ENCODE measurements at places on chromosomes 3 and 15.

DNA sequence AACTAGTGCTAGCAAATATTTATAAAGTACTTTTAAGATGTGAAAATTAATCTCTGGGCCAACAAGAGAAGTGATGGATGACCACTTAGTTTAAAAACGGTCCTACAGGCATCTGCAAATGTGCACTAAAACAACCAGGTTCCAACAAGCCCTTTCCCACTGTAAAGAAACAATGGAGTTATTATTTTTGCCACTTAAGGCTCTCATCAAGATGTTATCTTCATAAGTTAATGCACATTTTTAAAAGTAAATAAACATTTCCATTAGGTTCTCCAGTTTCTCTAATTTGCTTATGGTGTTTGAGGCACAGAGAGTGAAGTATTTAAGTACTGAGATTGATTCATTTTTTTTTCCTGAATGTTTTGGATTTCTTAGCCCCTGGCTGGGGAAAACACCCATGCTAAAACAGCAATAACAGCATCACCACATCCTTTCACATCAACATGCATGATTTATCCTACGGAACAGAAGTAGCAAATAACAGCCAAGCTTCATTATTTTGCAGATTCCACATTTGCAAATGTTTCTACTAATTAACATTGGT lies 20.8 kb downstream of the ABI3BP start:
- no peak for DNase-seq

- DNase-seq, result no peak
Observed at GRCh38 chr3:123119388-123119787, 52.6 kb downstream of the PDIA5 start.

DNA sequence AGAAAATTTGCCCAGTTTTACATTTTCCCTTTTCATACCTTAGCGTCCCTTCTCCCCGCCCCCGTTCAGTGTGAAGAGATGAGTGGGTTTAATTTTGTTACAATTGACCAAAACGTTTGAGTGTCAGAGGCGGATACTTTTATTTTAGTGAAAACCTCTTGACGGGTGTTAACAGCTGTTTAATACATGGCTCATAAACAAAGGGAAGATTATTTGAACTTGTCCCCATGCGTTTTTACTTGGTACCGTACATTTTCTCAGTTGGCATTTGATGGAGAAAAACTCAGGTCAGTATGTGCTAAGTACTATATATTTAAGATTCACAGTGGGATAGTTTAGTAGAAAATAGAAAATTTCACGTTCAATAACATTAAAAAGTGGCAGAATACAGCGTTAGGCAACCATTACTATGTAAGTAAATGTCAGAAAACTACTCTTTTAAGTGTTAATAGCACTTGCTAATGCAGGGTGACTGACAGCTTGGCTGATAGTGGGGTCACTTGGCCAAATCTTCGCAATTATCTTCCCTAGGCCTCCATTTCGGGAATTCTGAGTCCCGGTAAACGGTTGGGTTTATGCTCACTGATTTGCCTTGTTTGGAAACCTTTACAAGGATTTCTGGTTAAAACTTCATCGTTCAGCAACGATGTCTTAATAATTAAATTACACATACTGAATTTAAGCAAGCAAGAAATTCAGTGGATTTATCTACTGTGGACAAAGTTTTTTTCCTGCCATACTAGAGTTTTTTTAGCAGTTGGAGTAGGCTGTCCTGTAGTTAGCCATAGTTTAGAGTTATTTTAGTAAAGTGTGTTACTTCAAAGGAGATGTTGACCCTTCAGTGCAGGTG lies 4.8 kb downstream of the CHD2 start:
- peak; percentile 56 for DNase-seq

- no peak for DNase-seq
Observed at GRCh38 chr3:142944342-142944741, 19.1 kb downstream of the PAQR9 start.

GRCh38 chr15:73305331-73306211 lies 63.2 kb downstream of the HCN4 start:
- DNase-seq, result peak; percentile 91

DNA sequence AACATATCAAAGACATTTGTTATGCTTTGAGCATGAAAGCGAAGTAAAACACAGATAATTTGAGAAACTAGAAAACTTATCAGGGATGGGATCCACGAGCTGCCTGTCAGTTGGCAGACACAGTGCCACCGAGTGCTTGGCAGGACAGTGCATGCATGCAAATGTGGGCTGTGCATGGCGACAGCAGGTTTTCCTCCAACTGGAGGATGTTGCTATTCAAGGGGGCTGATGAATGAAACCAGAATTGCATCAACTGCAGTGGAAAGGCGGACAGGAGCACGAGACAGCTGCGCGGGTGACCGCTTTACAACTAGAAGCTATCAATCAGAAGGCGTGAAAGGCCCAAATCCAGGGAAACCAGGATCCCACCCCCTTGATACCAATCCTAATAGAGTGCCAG lies 244.3 kb downstream of the NR2F2 start:
- no peak for DNase-seq

DNA sequence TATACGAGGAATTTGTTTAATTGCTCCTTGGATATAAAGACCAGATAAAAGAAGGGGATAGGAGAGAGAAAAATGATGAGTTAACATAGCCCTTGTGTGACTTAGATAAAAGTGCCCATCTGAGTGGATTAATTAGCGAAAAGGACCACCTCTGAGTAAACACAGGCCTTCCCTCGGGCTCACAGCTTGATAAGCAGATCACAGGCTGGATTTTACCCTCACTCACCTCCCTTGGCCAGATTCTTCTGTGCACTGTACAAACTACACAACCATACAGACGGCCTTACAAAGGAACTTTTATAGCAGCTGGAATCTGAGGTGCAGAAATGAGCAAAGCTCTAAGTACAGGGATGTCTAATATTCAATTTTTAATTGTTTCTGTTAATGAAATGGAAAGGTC lies 112.4 kb upstream of the STT3B start:
- no peak for DNase-seq

- peak; percentile 16 for DNase-seq
Observed at GRCh38 chr3:46496746-46497555, 825 bp upstream of the RTP3 start.

GRCh38 chr15:94674296-94674695 lies 442.9 kb downstream of the MCTP2 start:
- peak; percentile 37 for DNase-seq

DNA sequence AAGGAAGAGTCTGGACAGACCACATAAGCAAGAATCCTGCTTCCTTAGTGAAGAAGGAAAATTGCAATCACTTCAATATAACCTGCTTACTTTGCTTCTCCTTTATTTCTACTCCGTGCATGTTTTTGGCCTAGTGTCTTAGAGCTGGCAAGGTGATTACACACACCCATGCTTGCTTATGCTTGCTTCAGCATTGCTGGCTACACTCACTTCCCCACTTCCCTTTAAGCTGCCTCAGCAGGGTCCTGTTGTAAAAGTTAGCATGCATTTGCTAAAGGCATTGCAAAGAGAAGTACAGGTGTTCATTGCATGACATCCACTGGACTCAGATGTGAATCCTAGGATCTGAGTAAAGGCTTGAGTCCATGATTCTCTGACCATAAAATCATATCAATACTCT lies 47.5 kb upstream of the STT3B start:
- DNase-seq, result no peak

DNA sequence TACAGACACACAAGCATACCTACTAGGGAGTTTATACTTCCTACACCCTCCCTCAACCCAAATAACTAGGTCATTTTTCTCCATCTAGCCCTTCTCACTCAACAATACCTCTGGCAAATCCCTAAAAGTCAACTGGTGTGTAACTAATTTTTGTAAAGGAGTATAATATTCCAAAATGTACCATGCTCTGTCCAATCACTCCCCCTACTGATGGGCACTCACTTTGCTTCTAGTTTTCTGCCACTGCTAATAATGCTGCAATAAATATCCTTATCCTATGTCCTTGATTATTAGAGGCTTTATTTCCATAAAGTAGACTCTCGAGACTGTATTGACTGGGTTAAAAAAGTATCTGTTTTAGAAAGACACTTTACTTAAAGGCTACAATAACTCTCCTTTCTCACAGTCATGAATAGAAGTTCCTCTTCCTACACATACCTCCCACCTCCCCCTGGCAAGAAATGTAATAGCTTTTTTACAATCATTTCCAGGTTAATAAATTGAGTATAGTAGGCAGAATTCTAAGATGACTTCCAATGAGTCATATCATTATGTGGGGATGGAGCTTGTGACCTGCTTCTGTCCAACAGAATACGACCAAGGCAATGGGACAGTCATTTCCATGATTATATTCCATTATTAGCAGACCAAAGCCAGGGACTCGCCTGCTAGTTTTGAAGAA lies 30.0 kb downstream of the SHQ1 start:
- DNase-seq, result peak; percentile 76

- no peak for DNase-seq
Observed at GRCh38 chr3:37032961-37033360, 39.6 kb downstream of the MLH1 start.

- DNase-seq, result no peak
Observed at GRCh38 chr15:95417761-95418160, 912.7 kb upstream of the NR2F2 start.

DNA sequence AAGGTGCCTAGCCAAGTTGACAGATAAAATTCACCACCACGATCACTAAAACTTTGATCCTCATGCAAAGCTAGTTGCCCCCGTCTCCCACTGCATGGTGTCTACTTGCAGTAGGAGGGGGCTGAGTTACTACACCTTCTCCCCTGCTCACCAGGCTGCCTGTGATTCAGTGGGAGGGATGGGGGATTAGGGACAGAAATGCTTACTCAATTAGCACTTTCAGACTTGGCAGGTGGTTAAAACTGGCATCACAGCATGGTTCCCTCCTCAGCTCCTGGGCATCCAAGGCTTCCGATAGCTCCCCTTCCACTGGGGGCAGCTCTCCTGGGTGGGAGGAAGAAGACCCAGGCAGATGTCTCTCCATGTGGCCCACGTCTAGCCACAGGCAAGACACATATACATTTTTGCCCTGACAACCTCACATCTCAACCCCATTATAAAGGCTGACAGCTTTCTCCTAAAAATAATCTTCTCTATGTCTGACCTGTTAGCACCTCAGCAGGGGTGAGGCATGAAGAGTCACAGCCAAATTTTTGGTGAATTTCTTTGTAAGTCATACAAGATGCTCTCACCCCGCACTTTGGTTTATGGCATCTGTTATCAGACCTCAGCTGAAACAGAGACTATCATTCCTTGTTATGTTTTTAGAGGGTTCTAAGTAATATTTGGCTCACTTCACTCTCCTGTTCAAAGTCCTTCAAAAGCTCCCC lies 369.0 kb downstream of the SV2B start:
- no peak for DNase-seq

DNA sequence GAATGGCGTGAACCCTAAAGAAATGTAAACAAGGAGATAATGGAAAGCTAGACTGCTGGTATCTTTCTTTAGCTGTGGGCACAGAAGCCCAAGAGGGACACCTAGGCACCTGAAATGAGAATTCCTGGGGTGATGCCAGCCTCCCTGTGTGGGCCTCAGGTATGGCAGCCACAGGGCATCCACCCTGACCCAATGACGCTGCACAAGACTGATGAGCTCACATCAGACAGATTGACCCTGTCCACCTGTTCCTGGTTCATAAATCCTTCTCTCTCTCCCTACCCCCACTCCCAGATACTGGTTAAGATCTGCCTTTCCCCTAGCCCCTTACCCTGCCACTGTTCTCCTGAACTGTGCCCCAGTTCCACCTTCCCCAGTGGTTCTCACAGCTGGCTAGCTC lies 1.5 kb downstream of the GLB1 start:
- peak; percentile 12 for DNase-seq

DNA sequence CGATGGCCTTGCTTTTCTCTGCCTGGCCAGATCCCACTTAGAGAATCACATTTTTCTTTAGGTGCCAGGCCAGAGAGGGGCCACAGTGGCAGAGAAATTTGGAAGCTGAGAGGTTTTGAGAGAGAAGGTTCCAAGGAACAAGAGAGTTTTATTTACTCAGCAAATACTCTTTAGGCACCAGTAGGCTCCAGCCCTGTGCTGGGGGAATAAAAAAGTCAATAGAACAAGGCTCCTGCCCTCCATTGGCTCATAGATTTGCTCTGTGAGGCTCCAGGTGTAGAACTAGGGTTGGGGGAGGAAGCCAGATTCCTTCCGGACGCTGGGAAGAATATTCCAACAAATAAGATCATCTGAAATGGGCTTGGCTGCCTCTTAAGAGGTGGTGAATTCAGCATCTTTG lies 59.9 kb downstream of the ST8SIA2 start:
- DNase-seq, result no peak

DNA sequence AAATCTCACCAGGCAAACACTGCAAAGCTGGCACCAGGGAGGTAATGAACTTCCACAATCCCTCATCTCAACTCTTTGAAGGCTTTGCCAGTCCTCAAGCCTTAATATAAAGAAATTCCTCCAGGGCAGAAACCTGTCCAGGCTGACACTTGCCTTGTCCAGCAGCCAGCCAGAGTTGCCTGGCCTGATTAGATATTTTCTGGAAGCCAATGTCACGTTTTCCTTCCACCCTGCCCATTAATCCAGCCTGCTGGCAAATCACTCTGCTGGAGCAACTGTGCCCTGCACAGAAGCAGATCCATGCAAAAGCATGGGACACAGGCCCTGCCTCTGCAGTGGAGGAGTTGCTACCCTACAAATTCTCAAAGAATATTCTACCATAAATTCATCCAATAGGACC lies 56.5 kb downstream of the HEG1 start:
- DNase-seq, result no peak

DNA sequence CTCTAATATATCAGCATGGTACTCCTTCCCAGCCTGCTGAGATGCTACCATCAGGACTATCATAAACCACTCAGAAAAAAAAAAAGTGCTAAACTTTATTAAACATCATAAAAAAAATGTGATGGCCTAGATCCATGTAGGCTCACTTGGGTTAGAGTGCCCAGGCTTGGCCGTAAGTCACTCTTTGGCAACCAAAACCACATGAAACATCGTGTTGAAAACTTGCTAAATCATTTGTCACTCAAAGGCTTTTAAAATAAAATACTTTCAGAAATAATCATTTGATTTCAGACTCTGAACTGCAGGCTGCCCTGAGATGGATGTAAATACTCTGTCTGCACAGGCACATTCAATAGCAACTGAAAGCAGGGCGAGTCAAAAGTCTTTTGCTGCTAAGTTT lies 78.4 kb upstream of the WNT5A start:
- DNase-seq, result no peak

DNA sequence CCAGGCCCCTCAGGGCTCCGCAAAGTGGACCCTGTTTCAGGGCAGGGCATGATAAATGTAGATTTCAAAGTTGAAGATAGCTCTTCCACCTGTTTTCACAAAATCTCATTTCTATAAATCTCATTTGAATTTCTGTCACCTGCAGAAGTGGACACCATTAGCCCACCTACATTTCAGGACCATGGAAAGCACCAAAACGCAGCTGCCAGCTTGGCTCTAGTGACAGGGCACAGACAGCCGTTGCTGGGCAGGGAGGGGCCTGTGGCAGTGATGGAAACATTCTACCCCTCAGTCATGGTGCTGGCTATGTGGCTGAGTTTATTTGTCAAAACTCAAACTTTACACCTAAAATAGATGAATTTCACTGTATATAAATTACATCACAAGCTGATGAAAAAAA lies 40.4 kb downstream of the PRR23E start:
- peak; percentile 61 for DNase-seq

GRCh38 chr3:53147151-53147902 lies 13.7 kb upstream of the PRKCD start:
- no peak for DNase-seq

GRCh38 chr3:153628591-153628990 lies 466.6 kb downstream of the RAP2B start:
- no peak for DNase-seq

- peak; percentile 84 for DNase-seq
Observed at GRCh38 chr15:38130740-38131498, 121.7 kb upstream of the SPRED1 start.

GRCh38 chr15:81886591-81886990 lies 159.2 kb downstream of the MEX3B start:
- no peak for DNase-seq

GRCh38 chr3:183837894-183838293 lies 12.5 kb upstream of the MAP6D1 start:
- DNase-seq, result no peak

All from eye (tissue), 1 donor.